ENCODE measurements at places on chromosomes 7 and 10.

GRCh38 chr10:51886438-51887068, 187.2 kb upstream of the CSTF2T start:
- no peak for DNase-seq

DNA sequence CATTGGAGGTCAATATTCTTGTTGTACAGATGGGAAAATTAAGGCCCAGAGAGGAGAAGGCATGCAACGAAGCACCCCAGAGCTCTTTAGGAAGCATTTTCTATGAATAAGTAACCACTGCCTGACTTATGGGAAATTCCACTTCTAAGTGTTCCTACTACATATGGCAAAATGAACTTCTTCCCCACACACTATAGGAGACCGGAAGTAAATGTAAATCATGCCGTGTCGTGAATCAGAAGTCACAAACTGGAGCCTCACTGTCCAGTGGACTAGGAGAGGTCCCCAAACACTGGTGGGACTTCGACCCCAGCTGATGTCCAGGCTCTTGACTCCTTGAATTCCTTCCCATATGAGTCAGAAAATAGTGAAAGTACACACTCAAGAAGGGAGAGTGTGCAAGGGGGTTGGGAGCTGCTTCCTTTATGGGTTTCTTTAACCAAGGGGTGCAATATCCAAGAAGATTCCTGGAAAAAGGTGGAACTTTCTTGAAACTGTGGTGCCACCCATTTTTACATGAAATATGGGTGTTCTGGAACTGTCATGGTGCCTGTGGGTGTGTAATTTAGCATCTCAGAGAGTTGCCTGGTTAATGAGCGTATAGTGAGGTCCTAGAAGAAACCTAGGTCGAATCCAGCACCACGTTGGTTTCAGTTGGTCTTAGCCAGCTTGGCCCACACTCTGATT, 6.7 kb downstream of the RASSF4 start:
- no peak for DNase-seq

DNA sequence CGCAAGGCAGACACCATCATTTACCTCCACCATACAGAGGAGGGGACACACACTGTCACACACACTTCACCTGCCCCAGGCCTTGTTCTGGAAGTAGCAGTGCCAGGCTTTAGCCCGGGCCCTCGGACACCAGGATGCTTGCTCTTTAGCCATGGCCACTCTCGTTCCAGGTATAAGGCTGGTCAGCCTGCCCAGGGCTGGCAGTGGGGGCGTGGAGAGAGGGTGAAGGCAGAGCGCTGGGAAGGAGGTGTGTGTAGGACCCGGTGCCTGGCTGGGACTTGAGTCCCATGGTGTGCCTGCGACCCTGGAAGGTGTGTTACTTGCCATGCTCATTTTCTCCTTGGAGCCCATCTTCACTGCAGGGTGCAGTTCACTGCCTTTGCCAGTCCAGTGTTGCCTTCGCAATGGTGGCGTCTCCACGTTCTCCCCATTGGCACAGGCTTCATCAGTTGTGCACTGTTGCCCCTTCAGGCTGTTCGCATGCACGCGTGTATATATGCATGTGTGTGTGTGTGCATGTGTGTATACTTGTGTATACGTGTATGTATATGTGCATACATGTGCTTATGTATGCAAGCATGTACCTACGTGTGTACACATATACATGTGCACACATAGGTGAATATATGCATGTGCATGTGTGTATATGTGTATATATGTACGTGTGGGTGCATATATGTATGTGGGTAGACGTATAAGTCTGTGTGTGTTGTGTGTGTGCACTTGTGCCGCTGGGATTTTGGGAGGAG, 153.4 kb downstream of the CAMK1D start:
- no peak for DNase-seq

- DNase-seq, result no peak
Observed at GRCh38 chr7:33906697-33907096, 1.4 kb downstream of the BMPER start.

DNA sequence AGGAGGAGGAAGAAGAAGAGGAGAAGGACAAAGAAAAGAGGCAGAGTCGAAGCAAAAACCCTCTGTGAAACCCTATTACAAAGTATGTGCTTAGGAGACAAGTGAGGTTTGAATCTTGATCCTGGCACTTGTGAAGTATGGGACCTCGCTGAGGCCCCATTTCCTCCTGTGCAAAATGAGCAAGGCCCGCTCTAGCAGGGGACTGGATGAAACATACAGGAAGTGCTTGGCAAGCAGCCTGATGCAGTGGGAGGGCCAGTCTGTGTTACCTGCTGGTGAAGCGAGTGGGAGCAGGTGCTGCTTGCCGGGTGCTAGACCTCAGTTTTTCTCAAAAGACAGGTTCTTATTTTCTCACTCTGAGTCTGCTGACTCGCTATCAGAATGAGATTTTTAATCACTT, 150.4 kb downstream of the JCAD start:
- no peak for DNase-seq

DNA sequence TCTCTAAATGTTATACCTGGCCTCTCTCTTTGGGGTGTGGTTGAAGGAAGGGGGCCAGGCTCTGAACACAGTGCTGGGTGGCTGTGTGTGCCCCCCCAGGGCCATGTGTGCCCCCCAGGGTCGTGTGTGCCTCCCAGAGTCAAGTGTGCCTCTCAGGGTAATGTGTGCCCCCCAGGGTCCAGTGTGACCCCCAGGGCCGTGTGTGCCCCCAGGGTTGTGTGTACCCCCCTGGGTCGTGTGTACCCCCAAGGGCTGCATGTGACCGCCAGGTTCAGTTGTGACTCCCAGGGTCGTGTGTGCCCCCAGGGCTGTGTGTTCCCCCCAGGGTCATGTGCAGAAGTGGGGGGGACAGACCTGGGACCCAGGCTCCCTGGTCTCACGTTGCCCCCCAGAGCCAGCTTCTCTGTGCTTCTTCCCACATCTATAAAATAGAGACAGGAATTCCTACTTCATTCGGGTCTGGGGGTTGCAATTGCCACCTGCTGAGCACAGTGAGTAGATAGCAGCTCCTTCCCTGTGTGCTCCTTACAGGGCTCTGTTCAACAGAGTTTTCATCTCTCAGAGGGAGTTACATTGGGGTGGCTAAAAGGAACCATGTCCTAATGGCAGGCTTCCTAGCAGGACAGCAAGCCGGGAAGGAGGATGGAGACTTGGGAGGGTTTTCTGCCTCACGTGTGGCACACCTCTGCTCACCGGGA, 40.7 kb upstream of the AQP1 start:
- no peak for DNase-seq

- DNase-seq, result no peak
Observed at GRCh38 chr7:490461-491291, 29.0 kb downstream of the PDGFA start.

DNA sequence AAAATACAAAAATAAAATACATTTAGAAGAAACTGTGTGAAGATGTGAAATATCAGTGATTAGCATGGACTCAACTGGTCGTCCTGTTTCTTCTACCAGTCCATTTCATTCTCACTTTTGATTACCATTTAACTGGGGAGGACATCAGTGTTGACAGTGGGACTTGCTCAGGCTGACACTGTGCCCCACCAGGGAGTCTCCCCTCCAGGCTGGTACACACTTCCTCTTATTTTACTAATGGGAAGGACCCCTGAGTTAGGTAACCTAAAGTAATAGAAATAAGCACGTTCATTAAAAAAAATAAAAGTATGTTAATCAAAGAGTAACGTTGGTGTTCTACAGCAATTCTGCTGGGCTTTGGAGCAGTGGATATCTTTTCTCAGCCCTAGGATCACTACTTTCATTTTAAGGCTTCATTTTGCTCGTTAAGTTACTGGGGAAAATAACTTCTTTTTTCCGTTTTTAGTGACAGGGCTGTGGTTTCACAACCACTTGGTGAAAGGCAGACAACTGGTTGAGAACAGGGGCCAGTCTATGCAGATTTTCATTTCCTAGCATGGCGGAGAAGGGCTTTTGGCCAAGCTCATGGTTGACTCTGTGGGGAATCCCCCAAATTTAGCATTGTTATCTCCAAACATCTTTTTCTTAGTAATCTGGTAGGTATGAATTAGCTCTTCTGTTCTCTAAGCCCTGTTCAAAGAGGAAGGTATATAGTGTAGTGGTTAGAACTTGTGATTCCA, 2.1 kb downstream of the SNX10 start:
- no peak for DNase-seq

GRCh38 chr10:75350791-75351190, 50.8 kb downstream of the ZNF503 start:
- no peak for DNase-seq

GRCh38 chr7:99831595-99831994, 3.8 kb downstream of the CYP3A43 start:
- DNase-seq, result no peak

- DNase-seq, result no peak
Observed at GRCh38 chr10:80412486-80412885, 4.1 kb downstream of the PRXL2A start.

DNA sequence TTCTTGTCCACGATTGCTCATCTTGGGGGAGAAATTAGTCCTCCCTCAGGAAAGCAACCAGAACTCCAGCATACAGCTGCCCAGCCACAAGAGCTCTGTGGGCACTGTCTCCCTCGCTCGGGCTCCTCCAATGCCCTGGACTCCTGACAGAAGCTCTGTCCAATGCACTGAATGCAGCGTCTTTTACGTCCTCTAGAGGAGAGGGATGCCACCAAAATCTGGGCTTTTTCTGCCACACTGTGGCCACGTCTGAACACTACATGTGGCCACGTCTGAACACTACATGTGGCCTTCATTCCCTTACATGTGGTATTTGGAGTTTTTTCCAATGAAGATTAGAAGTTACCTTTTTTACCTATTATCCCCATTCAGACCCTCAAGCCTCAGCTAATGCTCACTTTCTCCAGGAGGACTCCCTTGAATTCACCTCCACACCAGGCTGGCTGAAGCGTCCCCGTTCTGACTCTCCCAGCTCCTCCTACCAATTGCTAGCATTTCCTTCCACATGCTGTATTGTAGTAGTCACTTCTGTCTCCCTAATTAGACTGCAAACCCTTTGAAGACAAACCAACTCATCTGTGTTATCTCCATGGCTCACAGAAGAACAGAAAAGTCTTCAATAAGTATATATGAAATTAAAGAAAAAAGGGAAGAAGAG, 134.3 kb upstream of the PDE1C start:
- no peak for DNase-seq

All from activated B cell treated with CpG ODN at 0.5 μM for 24 hours (primary cell).